Fibroblast of lung (primary cell): ENCODE measurements at places on chromosomes 6 and 20.

DNA sequence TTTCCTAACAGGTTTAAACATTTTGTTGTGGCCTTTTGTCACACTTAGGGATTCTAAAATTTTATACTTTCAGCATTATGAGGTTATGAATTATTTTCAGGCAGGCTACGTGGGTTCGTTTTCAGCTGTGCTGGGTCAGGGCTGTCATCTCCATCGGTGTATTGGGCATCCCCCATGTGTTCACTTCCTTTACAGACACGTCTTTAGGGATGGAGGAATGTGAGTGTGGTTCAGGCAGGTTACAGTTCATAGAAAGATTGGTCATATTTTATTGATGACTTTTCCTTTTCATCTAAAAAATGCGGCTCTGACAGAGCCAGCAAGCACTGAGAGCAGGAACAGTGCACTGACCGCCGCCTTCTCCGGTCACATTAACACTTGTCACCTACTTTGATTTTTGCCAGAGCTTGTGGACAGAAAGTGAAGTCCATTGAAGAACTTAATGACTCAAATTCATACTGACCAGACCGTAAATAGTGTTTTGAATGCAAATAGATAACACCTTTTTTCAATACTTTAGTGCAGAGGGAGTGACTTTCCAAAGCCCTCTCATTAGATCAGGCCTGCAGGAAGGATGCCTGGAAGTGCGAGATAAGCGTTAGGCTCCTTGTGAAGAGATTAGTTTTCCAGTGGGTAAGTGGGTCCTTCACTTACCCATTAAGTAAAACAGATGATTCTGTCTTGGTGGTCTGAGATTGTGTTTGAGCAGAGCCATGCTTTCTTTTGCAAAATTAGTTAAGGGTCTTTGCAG lies 113.1 kb downstream of the TIAM2 start:
- H3K36me3 ChIP-seq: no peaks in the 10 kb centered on the region

- DNase-seq: no peak
- no peaks in the 10 kb centered on the region for H3K27me3 ChIP-seq
- H3K4me1 ChIP-seq: no peaks in the 10 kb centered on the region
These were observed 68.2 kb downstream of the TBC1D7 start for GRCh38 chr6:13260101-13260598.

DNA sequence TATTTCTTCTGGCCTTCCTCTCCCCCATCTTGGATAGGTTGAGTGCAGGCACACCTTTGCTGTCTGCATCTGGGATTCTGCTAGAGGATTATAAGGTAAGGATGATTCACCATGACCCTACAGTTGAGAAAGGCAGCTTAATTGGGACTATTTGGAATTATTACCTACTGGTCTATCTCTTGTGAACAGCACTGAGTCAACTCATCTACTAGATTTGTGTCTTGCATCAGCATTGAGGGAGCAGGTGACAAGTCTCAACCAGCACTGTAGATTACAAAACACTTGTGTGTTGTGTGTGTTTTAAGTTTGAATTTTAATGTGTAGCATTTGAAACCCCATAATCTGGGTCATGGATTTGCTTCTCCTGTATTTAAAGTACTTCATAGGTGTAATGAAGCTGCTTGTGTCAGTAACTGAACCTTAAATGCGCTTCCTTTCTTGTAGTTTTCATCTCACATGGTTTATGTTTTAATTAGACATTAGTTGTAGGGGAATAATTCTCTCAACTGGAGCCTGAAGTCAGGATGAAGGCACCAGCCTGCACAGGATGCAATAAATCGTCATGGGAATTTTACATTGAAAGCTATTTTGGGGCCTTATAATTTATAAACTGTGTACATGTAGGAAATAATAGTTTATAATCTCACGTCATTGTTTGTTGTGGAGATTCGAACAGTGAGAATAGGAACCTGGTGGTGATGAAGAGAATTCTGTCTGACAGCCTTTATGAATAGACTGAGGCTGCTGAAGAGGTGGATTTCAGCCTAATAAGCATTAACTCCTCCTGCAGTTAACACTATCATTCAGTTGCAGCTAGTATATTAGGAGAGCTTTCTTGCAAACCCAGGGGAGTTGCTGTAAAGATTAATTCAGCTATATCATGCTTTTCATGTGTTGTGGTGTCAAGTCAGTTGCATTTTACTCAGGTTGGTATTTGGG lies 125.1 kb downstream of the JARID2 start:
- no peak overlapping the region for H3K27ac ChIP-seq
- DNase-seq: peak; percentile 38
- H3K36me3 ChIP-seq: no peaks in the 10 kb centered on the region
- H3K27me3 ChIP-seq: no peaks in the 10 kb centered on the region
- peaks cover 2% of the 10 kb centered on the region for H3K4me1 ChIP-seq

GRCh38 chr20:40816039-40816352 lies 127.0 kb upstream of the MAFB start:
- H3K27ac ChIP-seq: no peak overlapping the region
- H3K4me1 ChIP-seq: no peaks in the 10 kb centered on the region
- no peaks in the 10 kb centered on the region for H3K27me3 ChIP-seq
- no peak for DNase-seq

GRCh38 chr20:15555913-15556312 lies 1017.3 kb downstream of the KIF16B start:
- no peaks in the 10 kb centered on the region for H3K36me3 ChIP-seq
- no peak overlapping the region for H3K4me3 ChIP-seq
- H3K4me1 ChIP-seq: no peaks in the 10 kb centered on the region

DNA sequence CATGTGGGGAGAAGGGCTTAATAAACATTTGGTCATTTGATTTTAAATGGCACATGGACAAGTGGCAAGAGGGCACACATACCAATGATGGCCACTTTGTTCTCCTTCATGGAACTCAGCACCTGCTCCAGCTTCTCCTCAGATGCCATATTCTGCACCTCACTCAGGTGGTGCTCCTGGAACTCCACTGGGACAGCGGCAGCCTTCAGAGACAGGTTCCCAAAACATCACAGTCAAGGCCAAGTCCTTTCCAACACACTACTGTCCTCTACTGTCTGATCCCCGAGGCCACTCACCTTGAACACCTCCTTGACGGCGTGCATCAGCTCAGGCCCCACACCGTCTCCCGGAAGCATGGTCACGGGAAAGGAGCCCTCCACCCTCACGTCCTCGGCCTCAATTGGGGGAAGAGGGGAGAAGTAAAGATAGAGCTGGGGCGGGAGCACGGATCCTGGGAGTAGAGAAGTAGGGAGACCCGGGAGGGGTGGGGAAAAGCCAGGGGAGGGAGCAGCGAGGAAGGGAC lies 591 bp downstream of the IDH3B start:
- DNase-seq: no peak
- H3K27ac ChIP-seq: peak overlapping the region; percentile 93
- no peaks in the 10 kb centered on the region for H3K4me1 ChIP-seq

- no peaks in the 10 kb centered on the region for H3K27me3 ChIP-seq
- no peak overlapping the region for H3K4me3 ChIP-seq
- no peak overlapping the region for H3K27ac ChIP-seq
- no peaks in the 10 kb centered on the region for H3K36me3 ChIP-seq
- no peak for DNase-seq
These were observed 33.1 kb upstream of the SEC63 start for GRCh38 chr6:107991061-107991460.

- no peaks in the 10 kb centered on the region for H3K36me3 ChIP-seq
- peak overlapping the region; percentile 49 for H3K27ac ChIP-seq
- DNase-seq: no peak
- H3K4me1 ChIP-seq: peaks cover 64% of the 10 kb centered on the region
- H3K27me3 ChIP-seq: no peaks in the 10 kb centered on the region
These were observed 11.9 kb downstream of the NT5E start for GRCh38 chr6:85461798-85462170.

- no peaks in the 10 kb centered on the region for H3K27me3 ChIP-seq
- H3K27ac ChIP-seq: no peak overlapping the region
- peaks cover 2% of the 10 kb centered on the region for H3K4me1 ChIP-seq
- H3K36me3 ChIP-seq: no peaks in the 10 kb centered on the region
These were observed 94.7 kb upstream of the NFATC2 start for GRCh38 chr20:51637241-51637640.

DNA sequence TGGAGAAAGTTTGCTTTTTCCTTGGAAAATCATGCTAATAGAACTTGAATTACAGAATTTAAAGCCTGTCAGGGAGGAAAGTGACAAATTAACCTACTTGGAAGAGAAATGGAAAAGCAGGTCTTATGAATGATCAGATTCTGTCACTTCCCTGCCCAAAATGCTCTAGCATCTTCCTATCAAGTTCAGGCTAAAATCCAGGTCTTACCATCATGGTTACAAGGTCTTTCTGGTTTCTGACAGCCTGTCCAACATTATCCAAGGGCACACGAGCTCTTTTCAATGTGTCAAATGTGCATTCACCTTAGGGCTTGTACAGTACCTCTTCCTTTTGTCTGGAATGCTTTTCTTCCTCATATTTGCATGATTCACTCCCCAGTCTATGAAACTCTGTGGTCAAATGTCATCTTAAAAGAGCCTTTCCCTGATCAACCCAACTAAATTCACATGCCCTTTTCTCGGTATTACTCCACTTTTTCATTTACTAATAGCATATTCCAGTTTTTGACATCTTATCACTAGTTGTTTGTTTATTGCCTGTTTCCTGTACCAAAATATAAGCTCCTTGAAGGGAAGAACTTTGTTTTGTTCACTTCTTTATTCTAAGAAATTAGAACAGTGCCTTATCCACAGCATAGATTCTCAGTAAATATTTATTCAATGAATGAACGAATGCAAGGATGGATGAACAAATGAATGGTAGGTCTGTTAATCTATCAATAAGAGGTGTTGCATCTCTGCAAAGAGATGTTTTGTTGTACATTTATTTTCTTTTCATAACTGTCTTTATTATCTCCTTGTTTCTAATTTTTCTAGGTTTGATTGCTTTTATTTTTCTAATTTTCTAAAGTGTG lies 139.5 kb downstream of the BCAS1 start:
- H3K4me1 ChIP-seq: peaks cover 12% of the 10 kb centered on the region
- no peak overlapping the region for H3K27ac ChIP-seq
- H3K27me3 ChIP-seq: no peaks in the 10 kb centered on the region
- H3K36me3 ChIP-seq: no peaks in the 10 kb centered on the region
- DNase-seq: peak; percentile 70

DNA sequence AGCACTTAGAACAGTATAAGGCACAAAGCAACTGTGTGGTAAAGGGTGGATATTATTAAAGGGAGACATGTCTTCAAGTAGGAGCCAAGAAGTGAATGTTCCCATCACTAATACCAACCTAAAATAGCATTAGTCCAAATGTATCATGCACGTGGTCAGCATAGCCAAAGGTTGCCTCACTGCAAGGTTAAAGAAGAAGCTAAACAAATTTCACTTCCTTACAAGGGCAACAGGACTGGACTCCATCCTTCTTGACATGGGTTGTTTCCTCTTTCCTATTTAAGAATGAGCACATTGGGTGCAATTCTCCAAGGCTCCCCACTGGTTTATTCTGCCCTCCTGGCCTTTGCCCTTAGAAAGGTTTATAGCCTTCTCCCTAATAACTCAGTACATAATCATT lies 186.7 kb downstream of the PHACTR1 start:
- H3K27ac ChIP-seq: no peak overlapping the region
- no peaks in the 10 kb centered on the region for H3K4me1 ChIP-seq
- no peaks in the 10 kb centered on the region for H3K36me3 ChIP-seq
- H3K4me3 ChIP-seq: no peak overlapping the region

DNA sequence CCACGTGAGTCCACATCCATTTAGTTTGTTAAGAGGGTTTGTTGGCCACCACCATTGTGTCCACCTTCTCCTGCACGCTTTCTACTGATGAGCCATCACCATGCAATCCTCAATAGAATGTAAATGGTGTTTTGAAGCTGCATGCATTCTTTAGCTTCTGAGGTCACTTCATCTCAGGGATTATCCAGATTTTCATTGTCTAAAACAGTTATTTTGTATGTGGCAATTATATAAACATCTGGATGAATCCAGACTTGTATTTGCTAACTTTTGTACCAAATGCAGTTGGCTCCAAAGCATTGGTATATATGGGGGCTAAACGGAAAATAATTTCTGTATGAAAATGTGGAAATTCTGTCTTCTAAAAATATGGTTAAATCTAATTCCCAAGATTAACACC lies 231.2 kb upstream of the ARID1B start:
- no peak for DNase-seq
- H3K4me3 ChIP-seq: no peak overlapping the region
- no peaks in the 10 kb centered on the region for H3K27me3 ChIP-seq
- no peak overlapping the region for H3K27ac ChIP-seq
- no peaks in the 10 kb centered on the region for H3K36me3 ChIP-seq

DNA sequence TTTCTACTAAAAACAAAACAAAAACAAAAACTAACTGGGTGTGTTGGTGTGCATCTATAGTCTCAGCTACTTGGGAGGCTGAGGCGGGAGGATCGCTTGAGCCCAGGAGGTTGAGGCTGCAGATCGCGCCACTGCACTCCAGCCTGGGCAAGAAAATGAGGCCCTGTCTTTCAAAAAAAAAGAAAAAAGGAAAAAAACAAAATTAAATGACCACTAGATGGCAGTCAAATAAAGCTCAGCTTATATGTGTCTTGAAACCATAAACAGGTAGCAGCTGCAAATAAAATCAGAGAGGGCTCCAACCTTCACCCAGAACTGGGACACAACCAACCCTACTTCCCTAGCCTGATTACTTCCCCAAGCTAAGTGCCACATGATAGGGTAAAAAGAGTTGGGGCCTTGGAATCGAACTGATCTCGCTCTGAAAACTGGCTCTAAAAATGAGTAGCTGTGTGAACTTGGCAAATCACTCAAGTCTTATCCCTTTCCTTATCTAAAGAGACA lies 67.1 kb upstream of the ADGRF4 start:
- H3K4me3 ChIP-seq: no peak overlapping the region
- no peaks in the 10 kb centered on the region for H3K36me3 ChIP-seq

DNA sequence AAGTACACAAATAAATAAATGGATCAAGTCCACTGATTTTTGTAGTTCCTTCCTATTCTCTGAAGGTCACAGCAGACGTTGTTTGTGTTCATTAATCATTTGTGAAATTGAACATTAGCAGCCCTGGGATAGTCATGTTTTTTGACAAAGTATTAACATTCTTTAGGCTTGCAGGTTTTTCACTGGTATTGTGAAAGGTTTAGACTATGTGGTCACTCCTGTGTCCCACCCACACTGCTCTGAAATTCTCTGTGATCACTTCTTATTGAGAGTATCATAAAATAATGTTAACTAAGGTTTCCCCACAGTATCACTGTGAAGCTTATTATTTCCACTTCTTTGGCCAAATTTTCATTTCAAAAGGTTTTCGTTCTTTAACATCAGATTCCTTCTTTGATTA lies 3.5 kb downstream of the FAM83B start:
- H3K4me1 ChIP-seq: no peaks in the 10 kb centered on the region
- no peak for DNase-seq
- peaks cover 4% of the 10 kb centered on the region for H3K27me3 ChIP-seq
- H3K36me3 ChIP-seq: no peaks in the 10 kb centered on the region
- H3K4me3 ChIP-seq: no peak overlapping the region

- H3K4me1 ChIP-seq: peaks cover 20% of the 10 kb centered on the region
- DNase-seq: peak; percentile 42
- H3K36me3 ChIP-seq: no peaks in the 10 kb centered on the region
- peak overlapping the region; percentile 34 for H3K27ac ChIP-seq
- no peaks in the 10 kb centered on the region for H3K27me3 ChIP-seq
- H3K4me3 ChIP-seq: no peak overlapping the region
These were observed 257.4 kb downstream of the PLCB1 start for GRCh38 chr20:8389381-8390036.

- H3K4me1 ChIP-seq: no peaks in the 10 kb centered on the region
- DNase-seq: no peak
- H3K4me3 ChIP-seq: no peak overlapping the region
- H3K36me3 ChIP-seq: peaks cover 7% of the 10 kb centered on the region
- no peak overlapping the region for H3K27ac ChIP-seq
These were observed 39.0 kb downstream of the SLC17A5 start for GRCh38 chr6:73614802-73615201.

GRCh38 chr20:57524511-57525176 lies at the start of gene CTCFL:
Gene CTCFL (minus strand): TSS chr20:57525140. CDS start chr20:57524205, 935 bp downstream.
- H3K27ac ChIP-seq: no peak within 1 kb of the TSS
- DNase-seq: no peak
- H3K4me3 ChIP-seq: no peak within 1 kb of the TSS
- H3K4me1 ChIP-seq: no peaks in the 10 kb centered on the region
- no peaks in the 10 kb centered on the region for H3K27me3 ChIP-seq
